ENCODE measurements at places on chromosomes 4 and X.

DNA sequence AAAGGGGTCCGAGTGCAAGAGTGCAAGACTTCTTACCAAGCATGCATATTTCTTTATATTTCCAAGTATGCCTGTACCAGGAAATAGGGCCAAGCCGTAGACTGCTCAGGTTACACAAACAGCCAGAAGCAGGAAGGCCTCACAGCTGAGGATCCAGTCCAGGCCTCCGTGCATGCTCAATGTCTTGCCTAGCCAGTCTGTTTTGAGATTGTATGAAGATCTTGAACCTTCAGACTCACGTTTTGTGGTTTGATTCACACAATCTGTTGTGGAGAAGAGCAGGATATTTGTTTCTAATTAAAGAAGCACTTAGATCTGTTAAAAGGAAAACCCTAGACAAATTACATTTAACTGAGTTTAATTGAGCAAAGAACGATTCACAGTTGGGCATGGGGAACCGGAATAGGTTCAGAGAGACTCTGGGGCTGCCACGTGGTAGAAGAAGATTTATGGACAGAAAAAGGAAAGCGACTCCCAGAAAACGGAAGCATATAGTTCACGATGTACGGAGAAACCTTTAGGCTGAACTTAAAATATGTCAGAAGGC is 1.2 kb downstream of the MGST2 start:
- no peak for DNase-seq

GRCh38 chrX:49995107-49995731 is 72.8 kb downstream of the CLCN5 start:
- DNase-seq = no peak

DNA sequence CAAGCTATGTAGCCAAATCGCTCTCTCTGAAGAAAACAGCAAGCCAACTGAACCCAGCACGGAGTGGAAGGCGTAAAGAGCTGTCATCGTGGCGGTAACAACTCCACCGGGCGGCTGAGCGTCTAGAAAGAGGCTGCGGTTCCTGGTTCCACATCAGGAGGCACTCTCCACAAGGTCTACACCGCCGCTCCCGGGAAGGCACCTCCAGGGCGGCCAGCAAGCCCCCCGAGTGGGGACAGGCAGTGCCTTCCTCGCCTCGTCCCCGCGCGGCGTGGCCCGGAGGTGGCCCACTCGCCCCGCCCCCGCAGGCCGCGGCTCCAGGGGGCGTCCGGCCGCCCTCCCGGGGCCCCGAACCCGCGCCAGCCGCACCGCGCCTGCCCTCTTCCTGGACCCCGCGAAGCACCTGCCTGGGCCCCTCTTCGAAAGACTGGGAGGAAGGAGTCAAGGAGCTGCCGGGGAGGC is 755 bp downstream of the KLHL8 start:
- DNase-seq = peak; percentile 70

GRCh38 chrX:47515941-47516665 is 33.1 kb upstream of the ZNF41 start:
- DNase-seq = no peak

DNA sequence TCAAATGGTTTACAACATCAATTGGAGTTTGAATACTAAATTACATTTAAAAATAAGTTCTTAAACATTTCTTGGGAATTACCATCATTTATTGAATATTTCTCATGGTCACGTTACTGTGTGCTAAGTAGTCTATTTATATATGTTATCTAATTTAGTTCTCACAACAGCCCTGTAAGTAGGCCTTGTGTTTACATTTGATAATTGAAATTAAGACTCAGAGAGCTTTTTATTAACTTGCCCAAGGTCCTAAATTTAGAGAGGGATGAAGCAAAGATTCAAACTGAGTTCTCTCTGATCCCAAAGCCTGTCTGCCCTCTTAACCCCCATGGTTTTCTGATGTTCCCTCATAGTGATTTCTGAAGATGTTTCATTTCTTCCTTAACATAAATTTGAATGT is 103.7 kb downstream of the CEP135 start:
- no peak for DNase-seq

DNA sequence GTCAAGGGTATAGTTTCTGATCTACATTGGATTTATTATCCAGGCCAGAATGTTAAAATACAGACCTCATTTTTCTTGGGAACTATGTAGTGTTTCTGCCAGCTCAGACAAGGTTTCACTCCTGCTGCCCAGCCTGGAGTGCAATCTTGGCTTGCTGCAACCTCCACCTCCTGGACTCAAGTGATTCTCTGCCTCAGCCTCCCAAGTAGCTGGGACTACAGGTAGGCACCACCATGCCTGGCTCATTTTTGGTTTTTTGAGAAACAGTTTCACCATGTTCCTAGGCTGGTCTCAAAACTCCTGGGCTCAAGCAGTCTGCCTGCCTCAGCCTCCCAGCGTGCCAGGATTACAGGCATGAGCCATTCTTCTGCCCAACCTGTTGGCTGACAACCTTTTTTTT is 5.7 kb downstream of the RPL34 start:
- no peak for DNase-seq
